ENCODE measurements at places on chromosomes 3 and 15. TPM values are rescaled to one million over a fixed set of nuclear protein-coding genes. Genes with fewer than 3 reads are reported as not detected.

GRCh38 chr3:129655291-129655700, 48.8 kb upstream of the PLXND1 start:
- no peak for DNase-seq

DNA sequence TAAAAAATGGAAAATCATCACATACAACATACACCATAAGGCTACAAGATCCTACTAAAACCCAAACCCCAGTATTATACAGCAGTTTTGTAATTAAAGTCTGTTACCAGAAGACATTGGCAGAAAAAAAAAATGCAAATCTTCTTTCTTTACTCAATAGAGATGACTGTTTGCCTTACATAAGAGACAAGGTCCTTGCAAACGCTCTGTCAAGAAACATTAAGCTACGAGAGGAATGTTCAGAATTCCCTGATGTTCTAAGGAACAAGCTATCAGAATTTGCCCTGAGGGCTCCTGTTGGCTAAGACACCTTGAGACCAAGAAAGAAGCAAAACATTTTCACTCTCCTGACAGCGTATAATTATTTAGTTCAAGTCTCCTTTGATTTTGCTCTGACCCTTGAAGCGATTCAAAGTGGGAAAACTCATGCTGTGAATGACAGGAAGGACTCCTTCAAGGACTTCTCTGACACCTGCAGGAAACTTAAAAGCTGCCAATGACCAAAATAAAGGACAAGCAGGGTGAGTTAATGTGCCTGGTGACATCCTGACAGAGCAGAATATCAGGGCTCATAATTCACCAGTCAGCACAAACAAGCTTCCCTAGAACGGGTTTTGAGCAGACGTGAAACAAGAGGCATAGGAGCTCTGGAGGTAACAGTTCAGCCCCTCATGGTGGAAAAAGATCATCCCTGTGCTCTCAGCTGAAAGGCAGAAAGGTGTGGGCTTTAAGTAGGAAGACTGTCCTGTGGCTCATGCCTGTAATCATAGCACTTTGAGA, 2.5 kb downstream of the SCAMP2 start:
- DNase-seq: peak; percentile 73

DNA sequence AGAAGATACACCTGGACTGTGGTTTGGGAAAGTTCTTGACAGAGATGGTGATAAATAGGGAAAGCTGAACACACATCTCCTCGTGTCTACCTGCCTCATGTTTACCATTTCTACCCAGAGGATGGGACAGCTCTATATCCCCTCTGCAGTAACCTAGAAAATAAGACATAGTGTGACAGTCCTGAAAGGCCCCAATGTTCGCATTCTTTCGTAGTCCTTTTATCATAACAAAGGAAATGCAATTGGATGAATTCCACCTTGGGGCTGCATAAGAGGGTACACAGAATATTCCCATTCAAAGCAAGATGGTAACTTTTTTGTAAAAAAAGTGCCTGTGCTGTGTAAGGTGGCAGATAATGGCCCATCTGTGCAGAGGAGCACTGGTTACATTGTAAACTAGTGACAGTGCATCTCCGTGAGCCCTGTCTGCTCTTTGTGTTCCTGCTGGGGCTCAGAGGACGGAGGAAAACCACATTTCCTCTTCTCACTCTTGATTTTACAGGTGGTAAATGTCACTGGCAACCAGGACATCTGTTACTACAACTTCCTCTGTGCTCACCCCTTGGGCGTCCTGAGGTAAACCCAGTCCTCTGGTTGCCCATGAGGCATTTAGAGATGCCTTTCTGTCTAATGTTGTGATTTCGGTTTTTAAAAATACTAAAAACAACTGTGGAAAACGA, 74.3 kb downstream of the SIDT1 start:
- no peak for DNase-seq

GRCh38 chr15:80127911-80128310, 24.9 kb upstream of the FAH start:
- DNase-seq: no peak

GRCh38 chr3:22129101-22129500, 378.1 kb upstream of the ZNF385D start:
- DNase-seq: peak; percentile 40

GRCh38 chr3:9915254-9916141, 1.4 kb upstream of the IL17RC start:
- DNase-seq: no peak

The PRKAR2A gene
- total RNA-seq: 51.3 TPM

DNA sequence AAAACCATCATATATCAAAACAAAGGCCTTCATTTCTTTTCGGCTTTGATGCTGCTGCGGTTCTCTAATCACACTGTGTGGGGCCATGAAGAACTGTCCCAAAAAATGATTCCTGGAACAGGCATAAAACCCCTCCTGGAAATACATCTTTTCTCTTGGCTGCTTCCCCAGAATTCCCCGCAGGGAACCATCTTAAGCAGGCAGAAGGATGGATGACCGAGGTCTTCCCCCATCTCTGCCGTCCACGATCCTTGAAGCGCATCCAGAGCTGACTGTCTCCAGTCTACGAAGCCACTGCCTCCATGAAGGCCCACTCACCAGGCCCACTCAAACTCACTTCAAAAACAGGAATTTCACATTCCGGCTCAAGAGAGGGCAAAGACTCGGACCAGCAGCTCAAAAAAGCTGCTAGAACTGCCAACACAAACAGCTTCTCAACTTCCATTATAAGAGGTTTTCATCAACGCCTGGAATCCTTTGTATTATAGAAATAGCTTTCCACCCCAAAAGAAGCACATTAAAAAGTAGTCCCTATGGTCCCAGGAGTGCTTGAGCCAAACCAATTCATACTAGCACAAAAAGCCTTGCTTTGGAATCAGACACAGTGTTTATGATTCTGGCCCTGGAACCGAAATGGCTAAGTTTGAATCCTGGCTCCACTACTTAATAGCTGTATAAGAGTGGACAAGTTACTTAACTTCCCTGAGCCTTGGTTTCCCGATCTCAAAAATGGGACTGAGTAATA, 487.5 kb upstream of the WNT5A start:
- DNase-seq: no peak

DNA sequence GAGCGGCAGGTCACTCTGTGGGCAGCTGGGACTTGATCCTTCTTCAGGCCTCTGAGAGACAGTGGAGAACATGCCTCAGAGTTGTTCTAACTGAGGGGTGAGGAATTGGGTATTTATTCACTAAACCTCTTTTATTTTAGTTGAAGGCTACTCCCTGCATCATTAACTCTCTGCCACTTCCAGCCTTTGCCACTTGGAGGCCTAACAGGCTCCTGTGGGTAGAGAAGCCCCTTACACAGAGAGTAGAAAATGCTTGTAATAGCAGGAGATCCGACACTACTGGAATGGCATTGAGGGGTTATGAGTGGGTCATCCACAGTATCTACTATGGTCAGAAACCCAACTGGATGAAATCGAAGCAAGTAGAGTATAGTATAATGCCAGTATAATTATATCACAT, 81.7 kb downstream of the RYR3 start:
- DNase-seq: no peak

The MCCC1 gene
- 38.8 TPM for total RNA-seq

GRCh38 chr3:172647080-172647479, 63.8 kb downstream of the NCEH1 start:
- DNase-seq: peak; percentile 14

The GUCA1C gene
- total RNA-seq: not detected

- DNase-seq: no peak
Measured at GRCh38 chr3:12186515-12187286, 28.0 kb upstream of the TIMP4 start.

DNA sequence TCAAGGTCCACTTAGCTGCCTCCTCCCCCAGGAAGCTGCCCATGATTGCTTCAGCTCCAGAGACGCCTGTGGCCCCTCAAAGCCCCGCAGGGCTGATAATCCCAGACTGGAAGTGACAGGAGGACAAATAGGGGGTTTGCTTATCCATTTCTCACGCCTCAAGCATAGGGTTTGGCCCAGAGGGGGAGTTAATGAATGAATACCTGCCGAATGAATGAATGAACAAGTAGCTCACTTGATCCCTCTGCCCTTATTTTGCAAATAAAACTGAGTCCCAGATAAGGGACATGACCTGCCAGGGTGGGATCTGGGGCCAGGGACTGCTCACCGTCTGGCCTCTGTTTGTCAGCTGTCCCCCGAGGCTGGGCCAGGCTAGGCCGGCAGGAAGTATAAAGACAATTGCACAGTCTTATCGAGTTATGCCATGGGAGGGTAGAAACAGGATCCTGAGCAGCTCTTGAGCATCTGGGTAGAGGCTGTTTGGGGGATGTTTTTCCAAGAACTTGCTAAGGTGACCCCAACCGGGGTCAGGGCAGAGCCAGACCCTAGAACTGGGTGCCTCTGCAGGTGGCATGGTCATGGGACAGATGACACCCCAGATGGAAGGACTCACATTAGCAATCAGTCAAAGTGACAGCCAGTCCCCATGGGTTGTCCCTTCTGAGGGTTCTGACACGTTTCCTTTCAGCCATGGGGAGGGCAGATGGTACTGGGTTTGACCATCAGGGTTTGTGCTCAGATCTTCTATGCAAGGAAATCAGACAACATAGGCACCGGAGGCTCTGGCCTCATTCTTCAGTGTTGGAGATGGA, 45.0 kb downstream of the IQSEC1 start:
- DNase-seq: no peak

The IMPG2 gene
- total RNA-seq: 0.26 TPM

GRCh38 chr3:178063461-178063860, 472.8 kb upstream of the KCNMB2 start:
- no peak for DNase-seq

The CLDN1 gene
- total RNA-seq: 197 TPM

The KBTBD8 gene
- total RNA-seq: 4.3 TPM

DNA sequence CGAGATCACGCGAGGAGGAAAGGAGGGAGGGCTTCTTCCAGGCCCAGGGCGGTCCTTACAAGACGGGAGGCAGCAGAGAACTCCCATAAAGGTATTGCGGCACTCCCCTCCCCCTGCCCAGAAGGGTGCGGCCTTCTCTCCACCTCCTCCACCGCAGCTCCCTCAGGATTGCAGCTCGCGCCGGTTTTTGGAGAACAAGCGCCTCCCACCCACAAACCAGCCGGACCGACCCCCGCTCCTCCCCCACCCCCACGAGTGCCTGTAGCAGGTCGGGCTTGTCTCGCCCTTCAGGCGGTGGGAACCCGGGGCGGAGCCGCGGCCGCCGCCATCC, 1.1 kb upstream of the SETD5 start:
- DNase-seq: peak; percentile 97

The CLEC3B gene
- total RNA-seq: not detected

Data from MCF 10A (cell line).